ENCODE measurements at places on chromosomes 13 and 19. TPM values are rescaled to one million over a fixed set of nuclear protein-coding genes. Genes with fewer than 3 reads are reported as not detected.

The SSC5D gene
- total RNA-seq: 9.4 TPM

The KLK12 gene
- not detected for total RNA-seq

The PSG5 gene
- 73.3 TPM for total RNA-seq

The RFXANK gene
- 162 TPM for total RNA-seq

The C19orf85 gene
- total RNA-seq: not detected

GRCh38 chr19:39967561-39967960 is 3.4 kb upstream of the PSMC4 start:
- DNase-seq: no peak

DNA sequence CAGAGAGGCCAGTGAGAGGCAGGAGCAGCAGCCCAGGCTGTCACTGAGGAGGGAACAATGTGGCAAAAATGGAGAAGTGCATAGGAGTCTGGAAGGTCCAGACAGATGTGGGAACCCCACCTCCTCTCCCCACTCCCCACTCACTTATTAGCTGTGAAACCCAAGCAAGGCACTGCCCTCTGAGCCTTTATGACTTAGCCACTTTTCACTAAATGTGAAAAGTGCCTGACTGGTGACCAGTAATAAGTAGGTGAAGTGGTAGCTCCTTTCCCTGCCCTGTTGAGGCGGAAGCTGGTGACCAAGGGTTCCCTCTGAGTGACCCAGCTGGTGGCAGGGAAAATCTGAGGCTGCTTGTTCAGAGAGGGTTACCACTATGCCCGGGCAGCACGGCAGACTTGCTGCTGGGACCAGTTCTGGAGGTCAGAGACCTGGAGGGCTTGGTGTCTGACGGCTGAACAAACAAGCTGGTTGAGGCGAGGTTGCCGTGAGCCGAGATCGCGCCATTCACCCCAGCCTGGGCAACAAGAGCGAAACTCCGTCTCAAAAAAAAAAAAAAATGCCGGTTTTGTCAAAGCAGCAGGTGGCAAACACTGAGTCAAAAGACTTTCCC is 80.0 kb downstream of the ZNF429 start:
- DNase-seq: peak; percentile 11

GRCh38 chr13:106156468-106156867 is 379.0 kb downstream of the EFNB2 start:
- DNase-seq: no peak

DNA sequence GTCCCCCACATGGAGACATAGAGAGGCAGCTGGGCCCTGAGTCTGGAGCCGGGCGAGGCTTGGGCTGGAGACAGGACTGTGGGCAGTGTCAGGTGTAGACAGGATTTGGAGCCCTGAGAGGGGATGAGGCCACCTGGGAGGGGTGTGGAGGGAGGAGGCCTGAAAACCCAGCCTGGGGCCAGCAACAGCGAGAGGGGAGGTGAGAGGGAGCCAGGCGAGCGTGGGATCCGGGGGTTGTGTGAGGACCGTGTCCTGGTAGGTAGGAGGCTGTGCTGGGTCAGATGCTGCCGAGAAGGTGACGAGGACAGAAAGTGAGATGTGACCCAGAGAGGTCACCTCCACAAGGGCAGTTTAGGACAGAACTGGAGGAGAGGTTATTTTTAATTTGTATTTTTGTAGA is 7.4 kb downstream of the MPND start:
- DNase-seq: no peak

GRCh38 chr19:2775556-2776430 is 7.3 kb downstream of the SGTA start:
- DNase-seq: no peak

GRCh38 chr13:65095161-65096082 is 2134.7 kb downstream of the PCDH9 start:
- DNase-seq: no peak

DNA sequence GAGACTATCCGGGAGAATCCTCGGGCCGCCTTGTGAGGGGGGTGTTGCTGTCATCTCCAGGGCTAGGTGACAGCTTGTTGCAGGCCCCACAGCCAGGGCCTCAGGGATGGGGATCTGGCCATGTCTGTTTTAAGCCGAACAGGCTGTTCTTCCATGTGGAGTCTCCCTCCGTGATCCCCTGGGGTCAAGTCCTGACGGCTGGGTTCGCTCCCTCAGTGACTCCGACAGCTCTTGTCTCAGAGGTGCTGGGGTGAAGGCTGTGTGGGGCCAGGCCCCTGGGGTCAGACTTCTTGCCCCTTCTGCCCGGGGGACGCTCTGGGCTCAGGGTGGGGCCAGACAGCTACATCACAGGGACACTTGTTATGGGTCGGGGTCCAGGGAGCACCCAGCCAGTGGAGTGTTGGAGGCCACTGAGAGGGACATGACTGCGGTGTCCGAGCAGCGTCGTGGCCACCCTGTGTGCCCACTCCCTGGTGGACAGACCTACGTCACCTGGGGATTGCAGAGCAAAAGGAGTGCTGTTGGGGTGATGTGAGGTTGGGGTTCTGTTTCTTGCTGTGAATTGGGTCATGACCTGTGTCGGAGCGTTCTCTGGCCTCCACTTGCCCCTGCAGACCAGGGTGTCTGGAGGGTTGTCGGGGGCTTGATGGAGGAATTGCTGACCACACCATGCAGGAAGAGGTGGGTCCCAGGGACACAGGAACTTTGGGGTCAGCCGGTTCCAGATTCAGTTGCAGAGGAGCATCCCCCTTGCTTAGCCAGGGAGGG is 21.5 kb downstream of the EPN1 start:
- DNase-seq: no peak

- no peak for DNase-seq
Measured at GRCh38 chr13:49701491-49701890, 10.2 kb upstream of the EBPL start.

- no peak for DNase-seq
Measured at GRCh38 chr19:10968527-10969135, 7.8 kb downstream of the SMARCA4 start.

DNA sequence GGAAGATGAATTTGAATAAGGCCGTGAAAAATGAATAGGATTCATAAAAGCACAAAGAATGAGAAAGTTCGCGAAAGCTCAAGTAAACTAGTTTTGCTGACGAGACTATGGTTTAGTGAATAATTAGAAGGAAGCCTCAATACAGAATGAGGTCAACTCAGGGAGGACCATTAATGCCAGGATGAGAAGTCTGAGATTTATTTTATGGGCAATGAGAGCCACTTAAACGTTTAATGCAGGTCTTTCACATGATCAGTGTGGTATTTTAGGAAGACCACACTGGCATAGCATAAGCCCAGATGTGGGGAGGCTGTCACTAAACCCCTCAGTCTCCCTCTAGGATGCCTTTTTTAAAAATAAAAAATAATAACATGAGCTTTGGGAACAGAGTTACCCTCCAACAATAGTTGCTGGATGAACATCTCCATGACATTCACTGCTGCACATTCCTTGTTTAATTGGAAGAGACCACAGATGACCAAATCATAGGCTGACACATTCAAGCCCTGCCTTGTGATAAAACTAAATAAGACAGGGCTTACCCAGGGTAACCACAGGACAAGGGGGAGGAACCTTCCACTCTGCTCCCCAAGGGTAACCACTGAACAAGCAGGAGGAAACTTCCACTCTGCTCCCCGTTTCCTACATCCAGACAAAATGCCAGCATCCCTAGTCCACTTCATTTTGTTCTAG is 43.6 kb upstream of the LSM14A start:
- DNase-seq: no peak

- no peak for DNase-seq
Measured at GRCh38 chr19:33251076-33251475, 25.4 kb upstream of the SLC7A10 start.

DNA sequence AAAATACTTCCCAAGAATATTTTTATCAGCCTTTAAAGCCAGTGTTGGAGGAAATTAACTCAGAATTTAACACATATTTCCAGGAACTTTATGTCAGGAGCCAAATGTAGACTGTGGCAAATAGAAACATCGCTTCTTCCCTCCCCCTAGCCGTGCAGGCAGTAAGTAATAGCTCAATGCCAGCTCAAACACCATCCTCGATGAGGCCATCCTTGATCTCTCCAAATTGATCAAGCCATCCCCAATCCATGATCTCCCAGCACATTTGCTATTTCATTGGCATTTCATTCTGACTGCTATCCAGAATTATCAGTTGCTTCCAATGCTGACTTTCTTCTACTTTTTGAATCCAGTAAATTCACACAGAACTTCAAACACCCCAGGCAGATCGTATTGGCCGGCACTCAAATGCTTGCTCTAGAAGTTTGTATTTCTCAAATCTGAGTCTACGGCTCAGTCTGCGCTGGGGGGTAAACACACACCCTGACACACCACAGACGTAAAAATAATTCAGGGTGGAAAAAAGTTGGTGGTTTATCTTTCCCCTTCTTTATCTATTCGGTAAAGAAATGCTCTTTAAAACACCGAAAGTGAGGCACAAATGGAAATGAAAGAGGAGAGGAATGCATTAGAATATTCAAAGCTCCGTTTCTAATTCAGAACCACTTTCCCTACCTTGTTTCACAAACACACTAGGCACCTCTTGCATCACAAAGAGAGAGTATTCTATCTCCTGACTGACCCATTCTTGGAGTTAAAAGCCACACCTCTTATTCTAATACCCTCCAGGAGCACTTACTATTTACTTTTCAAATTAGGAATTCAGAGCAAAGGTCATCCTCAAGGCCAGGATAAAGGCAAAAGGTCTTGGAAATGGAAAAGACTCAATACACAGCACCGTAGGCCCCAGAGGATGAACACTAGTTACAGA is 991 bp downstream of the OBI1 start:
- no peak for DNase-seq

DNA sequence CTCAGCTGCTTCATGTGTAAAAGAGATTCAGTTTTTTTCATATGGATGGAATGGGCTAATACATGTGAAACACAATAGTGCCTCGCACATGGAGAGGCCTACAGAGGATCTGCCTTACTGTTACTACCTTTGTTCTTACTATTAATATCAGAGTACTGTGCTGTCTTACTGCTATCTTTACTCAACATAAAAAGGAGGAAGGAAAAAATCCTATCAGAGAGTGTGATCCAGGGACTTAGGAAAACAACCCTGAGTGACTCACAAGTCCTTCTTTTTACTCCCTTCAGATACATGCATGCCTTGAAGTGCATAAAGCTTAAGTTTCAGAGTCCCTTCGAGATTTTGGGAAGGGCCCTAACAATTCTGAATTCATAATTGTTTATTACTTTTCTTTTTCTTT is 136.8 kb downstream of the TBC1D4 start:
- DNase-seq: no peak

- peak; percentile 1 for DNase-seq
Measured at GRCh38 chr19:7337380-7338194, 11.2 kb upstream of the ARHGEF18 start.
